ENCODE measurements at places on chromosomes 2 and 18.

DNA sequence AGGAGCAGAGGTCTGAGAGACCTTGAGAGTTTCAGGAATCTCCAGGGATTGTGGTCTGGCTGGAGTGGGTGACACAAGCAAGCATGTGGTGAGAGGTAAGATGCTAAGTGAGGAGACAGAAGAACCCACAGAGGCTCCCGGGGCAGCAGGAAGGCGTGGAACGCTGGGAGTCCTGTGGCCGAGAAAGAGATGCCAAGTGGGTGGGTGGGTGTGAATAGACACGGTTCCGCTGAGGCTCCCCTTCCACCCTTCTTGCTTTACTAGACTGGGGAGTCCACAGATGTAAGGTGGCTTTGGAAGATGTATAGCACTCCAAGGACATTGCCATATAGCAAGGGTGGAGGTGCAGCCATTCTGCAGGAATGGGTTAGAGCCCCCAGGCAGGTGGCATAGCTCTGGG, 4.2 kb downstream of the TEX51 start:
- no peak for DNase-seq

DNA sequence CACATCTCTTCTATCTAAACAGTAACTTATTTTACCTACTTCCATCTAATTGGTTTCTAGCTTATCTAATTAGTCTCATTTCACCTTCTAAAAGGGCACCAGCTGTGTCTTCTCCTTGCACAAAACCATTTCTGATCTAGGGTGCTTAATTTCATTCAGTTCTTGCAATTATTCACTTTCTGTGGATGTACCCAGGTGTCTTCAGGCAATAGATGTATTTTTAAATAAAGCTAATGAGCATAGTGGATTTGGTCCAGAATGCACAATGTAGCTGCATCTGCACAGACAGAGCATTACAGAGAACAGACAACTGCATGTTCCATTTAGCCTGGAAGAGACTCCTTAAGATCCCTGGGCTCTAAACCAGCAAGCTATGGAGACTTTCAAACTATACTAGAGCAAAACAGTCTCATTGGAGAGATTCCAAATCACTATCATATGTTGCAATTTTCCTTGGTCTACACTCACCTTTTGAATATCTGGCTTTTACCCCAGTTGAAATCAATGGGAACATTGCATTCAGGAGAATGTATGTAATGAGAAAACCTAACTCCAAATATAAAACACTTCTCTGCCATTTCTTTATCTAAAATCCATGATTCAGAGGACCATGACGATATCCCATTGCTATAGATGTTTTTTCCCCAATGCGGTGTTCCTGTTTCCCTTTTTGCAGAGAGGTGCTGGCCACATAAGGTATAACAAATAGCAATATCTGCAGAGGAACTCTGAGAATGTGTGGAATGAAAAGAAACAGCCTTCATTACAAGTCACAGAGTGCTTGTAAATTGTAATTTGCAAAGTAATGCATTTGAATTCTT, 3.5 kb upstream of the RFX8 start:
- no peak for DNase-seq

DNA sequence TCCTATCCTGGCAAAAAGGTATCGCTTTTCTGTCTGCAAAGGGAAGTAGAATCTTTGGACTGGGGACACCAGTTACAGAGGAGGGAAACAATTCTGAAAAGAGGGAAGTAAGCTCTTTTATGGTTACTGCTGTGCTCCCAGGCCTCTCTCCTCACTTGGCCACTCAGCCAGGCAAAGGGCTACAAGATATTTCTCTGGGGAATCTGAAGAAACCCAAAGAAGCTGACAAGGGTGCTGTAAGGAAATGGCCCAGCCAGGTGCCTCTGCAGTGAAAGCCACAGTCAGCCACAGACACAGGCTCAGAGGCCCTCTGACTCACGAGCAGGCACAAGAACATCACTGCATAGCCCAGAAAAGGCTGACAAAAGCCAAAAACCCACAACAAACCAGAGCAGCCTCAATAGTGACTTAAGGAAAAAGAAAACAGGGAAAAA, 5.8 kb downstream of the HDLBP start:
- DNase-seq: no peak

DNA sequence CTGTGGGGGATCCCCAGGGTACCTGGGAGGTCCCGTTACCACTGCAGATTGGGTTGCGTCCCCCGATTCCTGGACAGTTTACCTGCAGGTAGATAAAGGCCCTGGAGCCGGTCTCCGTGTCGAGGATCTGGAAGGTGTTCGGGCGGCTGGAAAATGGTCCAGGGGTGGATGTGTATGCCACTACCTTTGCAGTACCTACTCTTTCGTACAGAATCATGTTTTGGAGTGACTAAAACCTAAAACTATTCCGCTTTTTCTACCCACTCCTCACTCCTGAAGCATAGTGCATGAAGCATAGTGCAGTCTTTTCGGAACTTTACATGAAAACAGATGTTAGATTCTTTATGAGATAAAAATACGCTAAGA, 418 bp downstream of the WDR75 start:
- peak; percentile 58 for DNase-seq

GRCh38 chr18:79812052-79812451, 14.3 kb downstream of the KCNG2 start:
- no peak for DNase-seq

- DNase-seq: no peak
These were observed 88.5 kb downstream of the FIGN start for GRCh38 chr2:163647300-163647699.

- no peak for DNase-seq
These were observed 239.8 kb upstream of the MYT1L start for GRCh38 chr2:2570871-2571270.

GRCh38 chr2:236638707-236639106, 69.1 kb downstream of the ACKR3 start:
- no peak for DNase-seq

DNA sequence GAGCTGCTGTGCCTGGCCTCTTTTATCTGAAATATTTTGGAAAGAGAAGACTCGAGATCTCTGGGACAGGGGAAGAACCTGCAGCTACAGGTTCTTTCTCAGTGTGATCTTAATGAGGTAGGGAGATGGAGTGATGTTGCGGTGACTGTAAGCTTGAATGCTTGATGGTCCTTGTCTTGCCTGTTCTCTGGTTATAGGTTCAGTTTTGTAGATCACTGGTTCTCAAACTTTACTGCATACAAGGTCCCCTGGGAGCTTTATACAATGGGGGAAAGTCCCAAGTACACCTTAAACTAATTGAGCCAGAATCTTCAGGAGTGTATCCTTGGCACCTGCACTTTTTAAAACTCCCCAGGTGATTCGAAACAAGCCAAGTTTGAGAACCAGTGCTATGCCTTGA, 136.7 kb upstream of the CXCR4 start:
- DNase-seq: no peak

DNA sequence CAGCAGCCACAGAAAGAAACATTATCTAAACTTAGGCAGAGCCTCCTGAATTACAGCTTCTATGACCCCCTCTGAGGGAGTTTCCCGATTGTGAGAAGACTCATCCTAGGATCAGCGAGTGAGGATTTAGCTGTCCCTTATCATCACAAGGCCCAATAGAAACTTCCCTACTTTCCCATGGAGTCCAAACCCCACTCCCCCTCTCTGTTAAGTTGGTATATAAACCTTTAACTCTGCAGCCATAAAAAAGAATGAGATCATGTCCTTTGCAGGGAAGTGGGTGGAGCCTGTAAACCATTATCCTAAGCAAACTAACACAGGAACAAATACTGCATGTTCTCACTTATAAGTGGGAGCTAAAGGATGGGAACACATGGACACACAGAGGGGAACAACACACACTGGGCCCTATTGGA, 78.8 kb downstream of the MYL12B start:
- no peak for DNase-seq

DNA sequence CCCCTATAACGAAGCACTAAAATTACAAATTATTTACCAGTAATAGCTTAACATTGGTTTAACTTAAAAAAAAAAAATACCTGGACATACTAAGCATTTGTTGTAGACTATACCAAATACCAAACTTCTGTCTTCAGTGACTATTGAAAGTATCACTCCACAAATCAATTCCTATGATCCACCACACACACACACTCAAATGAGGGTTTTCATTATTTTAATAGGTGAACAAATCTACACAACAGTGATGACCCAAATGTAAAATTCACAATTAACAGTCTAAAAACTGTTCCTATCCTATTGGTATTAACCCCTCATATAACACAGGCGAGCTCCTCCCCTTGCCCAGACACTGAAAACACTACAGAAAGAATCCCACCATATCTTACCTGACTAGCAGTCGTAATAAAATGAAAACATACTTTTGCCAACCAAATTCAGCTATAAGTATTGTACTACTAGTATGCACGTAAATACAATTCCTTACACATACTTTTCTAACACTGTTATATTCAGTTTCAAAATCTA, 2.5 kb downstream of the SP3 start:
- DNase-seq: peak; percentile 41

DNA sequence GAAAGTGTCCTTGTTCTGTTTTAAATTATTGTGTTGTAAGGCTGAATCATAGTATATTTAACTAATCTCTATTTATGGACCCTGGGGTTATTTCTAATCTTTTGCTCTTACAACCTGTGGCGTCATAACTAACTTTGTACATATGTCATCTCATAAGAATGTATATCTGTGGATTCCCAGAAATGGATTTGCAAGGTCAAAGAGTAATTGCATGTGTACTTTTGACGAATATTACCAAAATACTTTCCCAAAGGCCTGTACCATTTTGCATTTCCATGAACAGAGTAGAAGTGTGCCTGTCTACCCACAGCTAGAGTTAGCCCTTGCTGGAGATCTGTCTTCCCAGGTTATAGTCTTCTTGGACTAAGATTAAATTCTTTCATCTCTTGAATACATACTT, 42.8 kb downstream of the SEMA4F start:
- DNase-seq: no peak

DNA sequence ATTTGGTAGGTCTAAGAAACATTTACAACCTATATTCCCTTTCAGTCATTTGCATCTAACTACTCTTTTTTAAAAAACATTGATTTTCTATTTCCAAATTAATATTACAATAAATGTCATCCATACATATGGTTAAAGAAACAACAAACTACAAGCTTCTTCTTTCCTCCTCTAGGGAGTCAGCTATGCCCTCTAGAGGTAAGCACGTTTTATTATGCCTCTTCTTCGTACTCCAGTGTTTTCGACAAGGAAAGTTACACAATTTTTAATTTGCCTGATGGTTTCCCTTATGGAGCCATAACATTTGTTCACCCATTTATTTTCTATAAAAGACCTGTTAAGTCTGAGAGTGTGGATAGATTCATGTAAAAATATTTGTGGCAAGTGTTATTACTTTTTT, 183.4 kb upstream of the CDH7 start:
- no peak for DNase-seq

GRCh38 chr18:12417687-12418086, 10.0 kb downstream of the PRELID3A start:
- no peak for DNase-seq

DNA sequence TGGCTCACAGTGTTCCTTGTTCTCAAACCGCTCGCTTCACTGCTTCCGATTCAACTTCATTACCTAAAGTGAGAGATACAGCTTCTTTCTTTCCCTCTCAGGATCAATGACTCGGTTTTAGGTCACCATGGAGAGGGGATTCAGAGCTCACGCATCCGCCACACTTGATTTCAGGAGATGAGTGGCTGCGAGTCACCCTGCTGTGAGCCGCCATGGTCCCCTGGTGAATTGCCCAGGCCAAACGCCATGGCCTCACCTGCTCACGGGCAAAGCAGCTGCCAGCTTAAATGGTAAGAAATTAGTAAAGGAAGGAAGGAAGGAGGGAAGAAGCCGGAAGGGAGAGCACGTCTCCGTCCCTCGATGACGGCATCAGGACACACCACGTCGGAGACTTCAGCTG, 60.5 kb downstream of the ADNP2 start:
- no peak for DNase-seq

DNA sequence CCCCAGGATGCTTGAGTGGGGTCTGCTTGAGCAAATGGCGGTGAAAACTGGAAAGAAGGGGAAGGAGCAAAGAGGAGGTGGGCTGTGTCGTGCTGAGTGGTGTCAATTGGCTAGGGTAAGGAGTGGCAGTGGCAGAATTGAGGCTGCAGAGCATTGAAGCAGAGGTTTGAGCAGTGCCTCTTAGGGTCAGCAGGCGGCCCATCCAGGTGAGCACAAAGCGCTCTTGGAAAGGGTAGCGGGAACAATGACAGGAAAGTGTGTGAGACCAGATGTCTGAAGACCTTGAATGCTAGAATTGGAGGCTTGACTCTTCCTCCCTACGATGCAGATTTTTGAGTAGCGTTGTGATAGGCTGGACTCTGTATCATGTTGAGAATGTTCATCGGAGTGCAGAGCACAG, 39.3 kb upstream of the IL1R1 start:
- no peak for DNase-seq

DNA sequence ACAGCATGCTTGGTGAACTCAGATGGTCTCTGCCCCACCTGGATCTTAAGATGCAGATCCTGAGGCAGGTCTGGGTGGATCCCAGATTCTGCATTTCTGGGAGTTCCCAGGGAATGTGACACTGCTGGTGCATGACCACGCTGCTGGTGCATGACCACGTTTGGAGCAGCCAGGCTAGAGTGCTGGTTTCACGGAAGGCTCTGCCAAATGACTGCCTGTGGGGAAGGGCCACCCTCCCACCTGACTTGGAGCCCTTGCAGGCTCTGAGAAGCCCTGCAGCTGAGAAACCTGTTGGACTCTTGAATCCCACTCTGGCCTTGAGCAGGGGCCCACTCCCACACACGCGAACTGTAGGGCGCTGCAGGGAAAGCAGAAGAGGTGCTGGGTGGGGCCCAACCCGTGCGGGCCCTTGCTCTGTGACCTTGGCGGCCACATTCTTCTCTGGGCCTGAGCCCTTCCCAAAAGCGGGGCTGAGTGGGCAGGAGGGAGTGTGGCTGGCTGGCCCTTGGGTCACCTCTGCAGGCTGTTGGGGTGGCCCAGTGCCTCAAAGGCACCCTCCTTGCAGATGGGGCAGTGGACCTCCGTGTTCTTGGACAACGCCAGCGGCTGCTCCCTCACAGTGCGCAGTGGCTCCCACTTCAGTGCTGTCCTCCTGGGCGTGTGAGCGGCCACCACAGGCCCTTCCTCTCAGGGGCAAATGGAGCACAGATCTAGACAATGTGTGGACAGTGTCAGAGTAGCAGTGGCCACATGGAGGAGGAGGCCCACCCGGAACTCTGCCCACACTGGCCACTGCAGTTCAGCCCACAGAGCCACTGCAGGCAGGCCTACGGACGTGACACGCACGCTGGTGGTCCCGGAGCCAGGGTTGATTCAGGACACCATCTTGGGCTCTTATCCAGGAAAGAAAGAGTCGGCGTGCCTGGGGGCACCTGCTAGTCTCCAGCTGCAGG, 7.9 kb downstream of the ERFE start:
- DNase-seq: peak; percentile 55

DNA sequence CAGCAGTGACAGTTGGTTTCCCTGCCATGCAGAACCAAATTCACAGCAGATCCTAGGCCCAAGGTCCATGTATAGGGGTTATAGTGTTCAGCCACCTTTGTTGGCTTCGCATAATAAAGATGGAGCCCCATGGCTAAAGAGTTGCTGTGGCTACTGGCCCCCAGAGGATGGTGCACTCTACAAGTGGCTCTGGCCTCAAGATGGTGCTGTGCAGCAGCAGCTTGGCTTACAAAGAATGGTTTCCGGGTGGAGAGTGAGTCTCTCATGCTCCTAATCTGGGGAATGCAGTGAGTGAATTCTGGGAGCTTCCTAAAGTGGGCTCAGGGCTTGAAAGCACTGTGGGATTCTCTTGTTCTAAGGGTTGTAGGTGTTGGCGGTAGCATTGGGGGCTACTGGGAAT, 1199.7 kb downstream of the CNTNAP5 start:
- DNase-seq: no peak

GRCh38 chr2:175855794-175856453, 146.1 kb downstream of the LNPK start:
- DNase-seq: no peak

GRCh38 chr2:26112201-26112600, 60.7 kb upstream of the GAREM2 start:
- DNase-seq: no peak

- DNase-seq: no peak
These were observed 19.8 kb downstream of the ACMSD start for GRCh38 chr2:134858245-134858644.

Data from erythroblast (primary cell).